Central memory CD8-positive, alpha-beta T cell (primary cell): ENCODE measurements at places on chromosomes 1 and 21.

GRCh38 chr1:12040457-12041051 lies 21.3 kb downstream of the MIIP start:
- DNase-seq, result no peak

DNA sequence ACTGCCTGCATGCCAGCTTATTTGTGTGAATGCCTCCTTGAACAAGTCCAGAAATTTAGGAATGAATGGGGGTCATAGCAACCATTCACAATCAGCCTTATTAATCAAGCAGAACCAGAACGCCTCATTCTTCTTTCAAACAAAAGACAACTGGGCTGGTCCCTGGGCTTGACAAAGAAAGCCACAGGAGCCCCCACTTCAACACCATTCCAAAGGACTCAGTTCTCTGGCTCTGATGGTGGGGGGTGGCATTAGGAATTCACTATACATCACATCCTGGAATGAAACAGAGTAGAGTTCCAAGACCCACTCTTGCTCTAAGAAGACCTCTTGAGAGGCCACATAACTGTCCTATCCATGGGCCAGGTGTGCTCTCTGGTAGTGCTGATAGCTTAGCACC lies 186.6 kb upstream of the ST6GALNAC5 start:
- no peak for DNase-seq

- DNase-seq, result no peak
Measured at GRCh38 chr1:203408486-203409481, 57.9 kb upstream of the FMOD start.

DNA sequence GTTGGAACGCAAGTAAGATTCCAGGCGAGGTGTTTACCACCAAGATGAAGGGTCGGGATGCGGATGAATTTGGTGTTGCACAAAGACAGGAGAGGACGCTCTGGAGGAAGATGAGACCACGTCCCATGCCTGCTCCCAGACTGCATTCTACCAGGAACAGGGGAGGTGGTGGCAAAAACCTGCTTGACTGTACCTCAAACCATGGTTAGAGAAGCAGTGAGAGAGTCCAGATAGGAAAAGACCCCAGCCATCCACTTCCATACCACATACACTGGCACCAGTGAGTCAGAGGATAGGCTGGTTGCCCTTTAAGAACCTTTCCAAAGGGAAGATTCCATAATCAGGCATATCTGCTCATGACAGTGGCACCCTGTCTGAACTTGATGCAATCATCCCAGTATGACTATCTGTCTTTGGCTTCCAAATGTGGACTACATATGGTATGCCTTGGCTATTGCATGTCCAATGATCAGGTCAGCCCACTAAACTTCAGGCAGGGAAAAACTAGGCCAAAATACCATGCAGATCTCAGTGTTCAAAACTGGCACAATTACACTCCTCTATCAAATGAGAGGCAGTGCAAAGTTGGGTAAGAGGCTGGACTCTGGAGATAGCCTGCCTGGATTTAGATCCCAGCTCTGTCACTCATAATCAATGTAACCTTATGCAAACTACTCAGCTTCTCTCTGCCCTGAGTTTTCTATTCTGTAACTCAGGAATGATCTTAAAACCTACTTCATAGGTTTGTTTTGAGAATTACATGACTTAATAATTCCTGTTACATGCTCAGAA lies 20.6 kb downstream of the NPR1 start:
- no peak for DNase-seq

DNA sequence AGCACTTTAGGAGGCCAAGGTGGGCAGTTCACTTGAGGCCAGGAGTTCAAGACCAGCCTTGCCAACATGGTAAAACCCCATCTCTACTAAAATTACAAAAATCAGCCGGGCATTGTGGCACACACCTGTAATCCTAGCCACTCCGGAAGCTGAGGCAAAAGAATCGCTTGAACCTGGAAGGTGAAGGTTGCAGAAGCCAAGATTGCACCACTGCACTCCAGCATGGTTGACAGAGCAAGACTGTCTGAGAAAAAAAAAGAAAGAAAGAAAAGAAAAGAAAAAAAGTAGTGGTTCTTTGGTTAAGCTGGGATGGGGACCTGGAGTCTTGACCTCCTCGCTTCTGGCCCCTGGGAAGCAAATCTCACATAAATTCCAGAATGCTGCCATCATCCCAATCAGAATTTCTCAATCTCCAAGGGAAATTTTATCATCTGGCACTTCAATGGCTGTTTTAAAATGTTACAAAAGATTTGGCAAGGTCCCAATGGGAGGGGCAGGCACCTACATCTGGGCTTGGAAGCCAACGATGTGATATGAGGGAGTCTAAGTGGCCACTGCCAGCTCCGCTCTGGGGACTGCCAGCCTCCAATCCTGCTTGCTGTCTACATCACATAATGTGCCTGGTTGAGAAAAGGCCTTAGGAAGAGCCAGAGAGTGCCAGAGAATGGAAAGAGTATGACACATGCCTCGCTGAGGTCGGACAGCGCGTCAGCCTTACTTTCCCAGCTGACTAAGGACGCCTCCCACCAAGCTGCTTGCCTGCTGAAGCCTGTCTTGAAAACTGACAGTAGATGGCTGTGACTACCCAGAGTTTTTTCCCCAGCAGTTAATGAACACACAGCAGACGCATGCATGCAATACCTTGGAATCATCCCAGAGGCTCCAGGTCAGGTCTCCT lies 42.1 kb upstream of the SRP9 start:
- no peak for DNase-seq

GRCh38 chr1:117683571-117684285 lies 77.9 kb downstream of the TENT5C start:
- DNase-seq, result no peak

DNA sequence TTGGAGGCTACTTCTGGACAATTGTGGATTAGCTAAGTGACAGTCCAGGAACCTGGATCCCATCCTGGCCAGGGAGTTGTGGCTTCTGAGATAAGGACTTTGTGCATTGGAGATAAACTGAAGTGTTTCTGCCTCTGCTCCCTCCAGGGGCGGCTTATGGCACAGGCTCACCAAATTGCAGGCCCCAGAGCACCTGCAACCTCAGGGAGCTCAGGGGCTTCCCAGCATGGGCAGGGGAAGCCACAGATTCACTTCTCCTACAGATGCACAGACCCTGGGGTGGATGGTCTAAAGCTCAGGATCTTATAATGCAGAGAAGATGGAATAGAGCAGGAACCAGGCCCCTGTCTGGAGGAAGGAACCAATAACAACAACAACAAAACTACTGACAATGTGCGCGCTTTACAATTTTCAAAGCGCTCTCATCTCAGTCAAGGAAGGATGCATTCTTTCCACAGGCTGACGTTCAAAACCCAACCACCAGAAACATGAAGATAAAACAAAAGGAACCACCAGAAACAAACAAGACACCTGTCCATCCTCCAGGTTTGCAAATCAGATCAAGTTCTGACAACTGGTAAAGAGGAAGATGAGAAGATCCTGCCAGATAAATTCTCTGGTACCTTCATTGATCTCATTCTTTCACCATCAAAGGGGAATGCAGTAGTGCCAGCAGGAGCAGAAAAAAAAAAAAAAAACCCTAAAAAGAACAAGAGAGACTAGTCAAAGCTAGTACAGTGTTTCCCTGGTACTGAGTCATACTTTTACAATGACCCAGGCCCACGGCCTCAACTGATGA lies 121.0 kb upstream of the IRF2BP2 start:
- DNase-seq, result no peak

DNA sequence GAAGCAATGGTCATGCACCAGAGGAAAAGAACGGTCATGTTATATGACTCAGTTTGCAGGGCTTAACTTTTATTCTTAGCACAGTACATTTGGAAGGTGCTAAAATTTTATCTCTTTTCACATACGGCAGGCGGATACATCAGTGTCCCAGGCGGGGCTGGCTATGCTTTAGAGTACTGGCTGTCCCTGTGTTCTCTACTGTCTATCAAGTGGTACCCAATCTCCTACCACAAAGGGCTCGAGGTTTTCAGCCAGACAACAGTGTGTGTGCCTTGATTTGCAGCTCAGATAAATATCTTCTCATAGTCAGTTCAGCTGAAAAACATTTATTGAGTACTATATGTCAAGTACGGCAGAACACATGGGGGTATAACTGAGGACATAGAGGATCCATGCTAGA lies 65.3 kb downstream of the URB2 start:
- DNase-seq, result no peak

GRCh38 chr21:42263591-42264131 lies 44.7 kb downstream of the ABCG1 start:
- DNase-seq, result no peak

GRCh38 chr1:50700621-50701020 lies 259.4 kb downstream of the FAF1 start:
- DNase-seq, result no peak

- DNase-seq, result no peak
Measured at GRCh38 chr1:228851193-228851592, 115.9 kb downstream of the RHOU start.

- no peak for DNase-seq
Measured at GRCh38 chr1:221735999-221736398, 5.9 kb downstream of the DUSP10 start.

- no peak for DNase-seq
Measured at GRCh38 chr1:74690909-74691308, 17.3 kb upstream of the ERICH3 start.

- DNase-seq, result no peak
Measured at GRCh38 chr1:196380316-196380715, 227.9 kb downstream of the KCNT2 start.

- no peak for DNase-seq
Measured at GRCh38 chr1:55626326-55626725, 411.2 kb upstream of the USP24 start.

DNA sequence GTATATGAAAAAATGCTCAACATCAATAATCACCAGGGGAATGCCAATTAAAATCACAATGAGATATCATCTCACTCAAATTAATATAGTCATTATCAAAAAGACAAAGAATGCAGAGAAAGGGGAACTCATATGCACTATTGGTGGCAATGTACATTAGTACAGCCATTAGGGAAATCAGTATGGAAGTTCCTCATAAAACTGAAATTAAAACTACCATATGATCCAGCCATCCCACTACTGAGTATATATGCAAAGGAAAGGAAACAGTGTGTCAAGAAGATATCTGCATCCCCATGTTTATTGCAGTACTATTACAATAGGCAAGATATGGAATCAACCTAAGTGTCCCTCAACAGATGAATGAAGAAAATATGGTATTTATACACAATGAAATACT lies 32.1 kb upstream of the TEKT2 start:
- no peak for DNase-seq

GRCh38 chr1:59577774-59578173 lies 237.0 kb upstream of the HOOK1 start:
- no peak for DNase-seq

DNA sequence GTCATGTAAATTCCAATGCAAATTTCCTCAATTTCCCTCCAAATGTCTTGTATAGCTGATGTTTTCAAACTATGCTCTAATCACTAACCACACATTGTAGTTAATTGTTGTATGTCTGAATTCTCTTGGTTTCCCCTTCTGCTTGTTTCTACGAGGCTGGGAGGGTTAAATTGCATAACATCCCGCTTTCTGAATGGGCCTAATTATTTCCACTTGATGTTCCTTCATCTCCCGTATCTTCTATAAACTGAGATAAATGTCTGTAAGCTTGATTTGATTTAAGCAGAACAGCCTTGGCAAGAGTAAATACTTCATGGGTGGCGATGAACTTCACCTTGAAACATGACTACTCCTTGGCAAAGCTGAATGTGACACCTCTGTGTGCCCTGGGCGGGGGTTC lies 72.2 kb downstream of the SERINC2 start:
- no peak for DNase-seq

- no peak for DNase-seq
Measured at GRCh38 chr1:905811-906599, 17.7 kb upstream of the SAMD11 start.

- no peak for DNase-seq
Measured at GRCh38 chr1:7572654-7573152, 198.4 kb upstream of the VAMP3 start.

- DNase-seq, result no peak
Measured at GRCh38 chr1:33944846-33945245, 81.0 kb downstream of the HMGB4 start.

GRCh38 chr1:111227434-111227833 lies at the start of gene CHI3L2:
CHI3L2 (plus strand) TSS chr1:111227713; CDS start chr1:111227730, 17 bp downstream.
- DNase-seq, result no peak

DNA sequence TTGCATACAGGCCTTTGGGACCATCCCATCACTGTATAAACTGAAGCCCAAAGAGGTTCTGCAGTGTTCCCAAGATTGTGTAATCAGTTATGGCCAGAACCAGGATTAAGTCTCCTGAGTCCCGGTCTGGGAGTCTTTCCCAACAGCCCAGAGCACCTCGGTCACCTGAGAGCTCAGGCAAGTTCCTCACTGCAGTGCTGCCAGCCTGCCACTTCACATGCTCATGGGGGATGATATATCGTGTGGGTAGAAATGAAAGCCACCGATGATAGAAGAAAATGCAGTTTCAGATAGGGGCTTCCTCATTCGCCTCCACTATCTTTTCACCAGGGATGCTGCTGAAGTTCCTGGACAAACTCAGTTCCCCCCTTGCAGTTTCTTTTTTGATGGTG lies 30.4 kb downstream of the FHAD1 start:
- no peak for DNase-seq

- DNase-seq, result no peak
Measured at GRCh38 chr1:46940307-46940706, 969 bp downstream of the CYP4A11 start.

DNA sequence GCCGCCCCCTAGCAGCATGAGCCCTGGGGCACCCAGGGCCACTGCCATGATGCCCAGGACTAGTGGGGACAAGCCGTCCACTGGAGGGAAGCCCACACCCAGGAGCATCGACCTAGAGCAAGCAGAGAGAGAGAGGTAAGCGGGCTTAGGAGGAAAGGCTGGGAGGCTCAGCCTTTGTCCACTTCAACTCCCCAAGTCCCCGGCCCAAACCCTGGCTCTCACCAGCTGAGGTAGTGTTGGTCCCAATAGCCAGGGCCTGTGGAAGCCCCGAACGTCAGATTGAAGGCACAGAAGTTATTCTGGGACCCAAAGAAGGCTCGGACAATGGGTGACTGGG lies 2.4 kb downstream of the GLMP start:
- DNase-seq, result no peak

GRCh38 chr1:51314974-51315373 lies 15.4 kb downstream of the TTC39A start:
- DNase-seq, result no peak

DNA sequence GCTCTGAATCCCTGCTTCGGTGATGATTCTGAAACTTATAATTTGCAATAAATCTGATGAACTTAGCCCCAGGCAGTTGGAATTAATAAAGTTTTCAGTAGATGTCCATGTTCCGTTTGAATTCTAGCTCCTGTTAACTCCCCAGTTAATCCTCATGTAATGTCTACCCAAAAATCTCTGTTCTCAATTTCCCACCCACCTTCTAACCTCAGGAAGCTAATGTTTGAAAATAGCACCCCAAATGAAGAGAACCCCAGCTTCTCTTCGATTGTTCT lies 3.6 kb downstream of the MYOG start:
- DNase-seq, result no peak

GRCh38 chr1:226603858-226604559 lies 55.4 kb downstream of the STUM start:
- no peak for DNase-seq
